ENCODE measurements at places on chromosomes 2 and 18.

- H3K27me3 ChIP-seq = peaks cover 54% of the 10 kb centered on the region
- no peak for DNase-seq
- no peak overlapping the region for H3K27ac ChIP-seq
These were observed 795 bp upstream of the TCF7L1 start for GRCh38 chr2:85132397-85132796.

DNA sequence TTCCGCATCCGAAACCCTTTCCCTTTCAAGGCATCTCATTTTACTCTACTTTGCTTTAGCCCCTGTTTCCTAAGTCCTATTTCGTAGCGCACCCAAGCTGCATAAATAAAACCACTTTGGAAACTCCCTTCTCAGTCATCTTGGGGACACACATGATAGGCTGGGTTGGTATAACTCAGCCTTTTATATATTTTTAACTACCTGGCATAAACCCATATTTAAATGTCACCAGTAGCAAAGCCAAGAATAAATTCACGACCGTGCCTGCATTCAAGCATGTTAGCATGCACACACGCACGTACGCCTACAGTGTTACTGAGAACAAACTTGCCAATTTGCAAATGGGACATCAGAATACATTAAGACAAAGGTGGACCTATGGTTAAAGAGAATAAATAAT lies 564.7 kb upstream of the PIK3C3 start:
- H3K27ac ChIP-seq = no peak overlapping the region
- no peak for DNase-seq
- H3K27me3 ChIP-seq = no peaks in the 10 kb centered on the region
- no peak overlapping the region for H3K4me3 ChIP-seq

GRCh38 chr2:231960810-231961348 lies 634 bp upstream of the DIS3L2 start:
- peaks cover 26% of the 10 kb centered on the region for H3K36me3 ChIP-seq
- DNase-seq = no peak
- H3K27ac ChIP-seq = peak overlapping the region; percentile 95
- H3K27me3 ChIP-seq = peaks cover 7% of the 10 kb centered on the region

DNA sequence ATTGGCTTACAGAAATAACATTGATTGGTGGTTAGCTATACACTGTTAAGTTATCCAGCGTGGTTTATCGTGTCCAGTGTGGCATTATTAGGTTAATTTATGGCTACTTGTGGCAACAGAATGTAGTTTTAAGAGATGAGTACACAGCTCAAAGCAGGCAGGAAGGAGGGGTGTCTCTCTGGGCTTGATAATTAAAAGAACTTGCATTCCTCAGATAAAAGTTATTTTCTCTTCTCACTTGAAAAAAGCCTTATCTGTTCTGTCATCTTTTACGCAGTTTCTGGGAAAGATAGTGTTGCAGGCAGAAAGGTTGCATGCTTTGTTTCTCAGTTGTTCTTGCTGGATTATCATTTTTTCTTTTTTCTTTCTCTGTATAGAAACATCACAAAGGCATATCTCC lies 154.4 kb upstream of the COL3A1 start:
- H3K36me3 ChIP-seq = no peaks in the 10 kb centered on the region
- no peak overlapping the region for H3K27ac ChIP-seq
- no peak overlapping the region for H3K4me3 ChIP-seq

DNA sequence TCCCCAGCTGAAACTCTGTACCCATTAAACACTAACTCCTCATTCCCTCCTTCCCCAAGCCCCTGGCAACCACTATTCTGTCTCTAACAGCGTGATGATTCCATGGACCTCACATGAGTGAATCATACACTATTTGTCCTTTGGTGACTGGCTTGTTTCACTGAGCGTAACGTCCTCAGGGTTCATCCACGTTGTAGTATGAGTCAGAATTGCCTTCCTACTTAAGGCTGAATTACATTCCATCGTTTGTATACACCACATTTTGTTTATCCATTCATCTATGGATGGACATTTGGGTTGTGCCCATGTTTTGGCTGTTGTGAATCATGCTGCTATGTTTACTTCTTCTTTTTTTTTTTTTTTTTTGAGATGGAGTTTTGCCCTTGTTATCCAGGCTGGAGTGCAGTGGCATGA lies 19.6 kb upstream of the CABLES1 start:
- no peak for DNase-seq
- H3K27me3 ChIP-seq = peaks cover 33% of the 10 kb centered on the region
- H3K27ac ChIP-seq = peak overlapping the region; percentile 7
- H3K36me3 ChIP-seq = no peaks in the 10 kb centered on the region
- H3K4me3 ChIP-seq = no peak overlapping the region

- no peak overlapping the region for H3K27ac ChIP-seq
- no peaks in the 10 kb centered on the region for H3K4me1 ChIP-seq
- H3K27me3 ChIP-seq = peaks cover 16% of the 10 kb centered on the region
- H3K4me3 ChIP-seq = no peak overlapping the region
These were observed 43.3 kb downstream of the FER1L5 start for GRCh38 chr2:96685577-96686459.

DNA sequence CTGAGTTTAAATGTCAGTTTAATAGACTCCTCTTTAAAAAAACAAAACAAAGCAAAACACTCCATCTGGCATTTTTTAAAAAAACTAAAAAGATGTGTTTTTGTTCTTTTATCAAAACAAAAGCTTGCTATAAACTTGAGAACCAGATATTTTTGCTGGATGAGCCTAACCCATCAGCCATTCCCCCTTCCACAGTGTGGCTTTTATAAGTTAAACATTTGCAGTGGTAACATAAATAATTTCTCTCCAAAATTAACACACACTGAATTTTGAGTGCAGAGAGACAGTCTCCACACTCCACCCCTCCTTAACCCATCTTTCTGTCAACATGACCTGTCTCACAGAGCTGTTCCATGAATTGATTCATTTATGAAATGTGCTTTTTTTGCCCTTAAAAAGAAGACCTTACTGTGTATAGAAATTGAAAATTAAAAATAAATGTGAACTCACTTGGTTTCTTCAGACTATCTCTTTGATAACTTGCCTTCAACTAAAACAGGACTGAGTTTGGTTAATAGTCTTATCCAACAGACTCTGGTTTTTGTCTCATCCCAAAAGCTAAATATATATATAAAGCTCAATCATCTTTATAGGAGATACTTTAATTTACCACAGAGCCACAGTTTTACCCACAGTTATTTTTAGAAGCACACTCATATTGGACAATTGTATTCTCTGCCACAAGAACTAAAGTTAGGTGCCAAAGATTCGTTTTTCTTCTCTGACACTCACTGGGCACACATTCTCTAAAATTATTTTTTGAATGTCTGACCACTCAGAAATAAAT lies 64.8 kb upstream of the STK39 start:
- peaks cover 8% of the 10 kb centered on the region for H3K27me3 ChIP-seq
- H3K4me3 ChIP-seq = no peak overlapping the region
- no peak overlapping the region for H3K27ac ChIP-seq
- DNase-seq = no peak
- H3K4me1 ChIP-seq = no peaks in the 10 kb centered on the region

DNA sequence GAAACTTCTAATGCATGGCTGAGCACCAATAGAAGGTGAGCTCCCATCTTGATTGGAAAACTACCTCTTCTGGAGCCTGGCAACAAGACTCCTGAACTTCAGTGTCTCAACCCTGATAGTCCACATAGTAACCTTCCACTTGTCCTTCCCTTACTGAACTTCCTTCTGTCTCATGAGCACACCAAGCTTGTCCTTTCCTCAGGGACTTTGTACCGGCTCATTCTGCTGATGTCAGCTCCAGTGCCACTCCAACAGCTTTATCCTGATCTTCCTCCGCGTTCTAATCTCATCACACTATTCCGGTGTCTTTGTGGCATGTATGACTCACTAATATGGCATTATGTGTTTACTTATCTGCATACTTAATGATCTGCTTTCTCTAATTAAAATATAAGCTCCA lies 862.0 kb upstream of the ID2 start:
- H3K27me3 ChIP-seq = peaks cover 7% of the 10 kb centered on the region
- H3K36me3 ChIP-seq = peaks cover 2% of the 10 kb centered on the region
- no peak overlapping the region for H3K27ac ChIP-seq
- no peaks in the 10 kb centered on the region for H3K4me1 ChIP-seq
- no peak overlapping the region for H3K4me3 ChIP-seq

- no peaks in the 10 kb centered on the region for H3K27me3 ChIP-seq
- no peak for DNase-seq
- H3K36me3 ChIP-seq = peaks cover 89% of the 10 kb centered on the region
- H3K4me1 ChIP-seq = peaks cover 50% of the 10 kb centered on the region
These were observed 5.6 kb downstream of the ARL4C start for GRCh38 chr2:234491281-234491680.

DNA sequence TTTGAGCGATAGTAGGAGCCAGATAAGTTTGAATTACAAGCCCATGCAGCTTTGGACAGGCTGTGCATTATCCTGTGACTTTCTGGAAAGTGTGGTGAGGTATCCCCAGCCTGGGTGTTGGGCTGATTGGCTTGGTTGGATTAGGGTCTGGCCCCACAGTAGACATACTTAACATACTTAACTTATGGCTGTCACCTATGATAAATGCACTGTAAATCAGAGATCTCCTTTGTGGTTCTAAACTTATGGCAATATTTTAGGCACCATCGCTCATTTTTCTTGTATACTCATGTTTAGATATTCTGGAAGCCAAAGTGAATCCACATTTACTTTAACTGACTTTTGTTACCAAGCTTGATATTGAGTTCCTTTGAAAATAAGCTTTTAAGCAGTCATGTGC lies 54.8 kb downstream of the SPTBN1 start:
- H3K4me3 ChIP-seq = no peak overlapping the region
- H3K27me3 ChIP-seq = no peaks in the 10 kb centered on the region

- no peaks in the 10 kb centered on the region for H3K27me3 ChIP-seq
- no peak for DNase-seq
- H3K4me1 ChIP-seq = no peaks in the 10 kb centered on the region
- no peak overlapping the region for H3K4me3 ChIP-seq
- no peaks in the 10 kb centered on the region for H3K36me3 ChIP-seq
- H3K27ac ChIP-seq = no peak overlapping the region
These were observed 1148.1 kb upstream of the FANCL start for GRCh38 chr2:59389240-59389639.

DNA sequence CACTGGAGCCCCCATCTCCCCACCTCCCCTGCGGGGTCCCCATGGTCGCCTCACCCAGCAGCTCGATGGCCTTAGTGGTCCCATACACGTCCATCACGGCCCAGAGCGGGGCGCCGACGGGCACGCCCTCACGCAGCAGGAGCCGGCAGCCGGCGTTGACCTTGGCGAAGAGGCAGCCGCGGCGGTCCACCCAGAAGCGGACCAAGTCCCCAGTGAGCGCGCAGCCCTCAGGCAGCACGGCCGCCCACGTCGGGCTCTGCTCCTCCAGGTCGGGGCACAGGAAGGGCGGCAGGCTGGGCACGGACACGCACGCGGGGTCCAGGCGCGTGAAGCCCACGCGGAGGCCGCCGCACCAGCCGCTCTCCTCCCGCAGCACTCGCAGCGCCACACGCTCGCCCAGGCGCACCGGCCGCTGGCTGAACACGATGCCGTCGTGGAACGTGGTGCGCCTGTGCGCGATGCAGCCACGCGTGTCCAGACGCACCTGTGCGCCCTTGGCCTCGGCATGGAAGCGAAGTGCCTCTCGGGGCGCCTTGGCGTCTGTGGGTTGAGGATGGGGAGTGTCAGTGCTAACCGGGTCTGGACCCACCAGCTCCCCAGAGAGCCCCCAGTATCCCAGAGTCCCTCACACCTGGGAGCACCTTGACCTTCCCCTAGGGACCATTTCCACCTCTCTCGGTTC lies 4.6 kb downstream of the NEURL3 start:
- peaks cover 7% of the 10 kb centered on the region for H3K27me3 ChIP-seq
- H3K4me1 ChIP-seq = no peaks in the 10 kb centered on the region
- H3K36me3 ChIP-seq = no peaks in the 10 kb centered on the region
- no peak for DNase-seq
- H3K4me3 ChIP-seq = no peak overlapping the region
- no peak overlapping the region for H3K27ac ChIP-seq

DNA sequence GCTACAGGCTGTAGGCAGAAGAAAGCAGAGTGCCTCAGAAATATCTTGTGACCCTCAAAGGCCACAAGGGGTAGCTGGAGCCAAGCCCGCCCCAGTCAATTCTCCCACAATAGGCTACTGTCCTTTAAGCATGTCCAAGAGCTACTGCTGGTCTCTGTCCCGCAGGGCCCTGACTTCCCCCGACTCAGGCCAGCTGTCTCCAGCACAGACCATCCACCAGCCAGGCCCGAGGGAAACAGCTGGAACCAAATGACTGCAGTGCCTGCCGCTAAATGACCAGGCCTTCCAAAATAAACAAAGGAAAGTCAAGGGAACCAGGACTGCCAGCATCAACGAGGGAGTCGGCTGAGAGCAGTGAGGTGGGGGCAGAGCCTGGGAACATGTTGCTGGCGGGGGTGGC lies 36.7 kb downstream of the MCFD2 start:
- DNase-seq = no peak
- no peaks in the 10 kb centered on the region for H3K4me1 ChIP-seq
- H3K27me3 ChIP-seq = peaks cover 7% of the 10 kb centered on the region
- no peak overlapping the region for H3K27ac ChIP-seq
- no peaks in the 10 kb centered on the region for H3K36me3 ChIP-seq
- H3K4me3 ChIP-seq = no peak overlapping the region

DNA sequence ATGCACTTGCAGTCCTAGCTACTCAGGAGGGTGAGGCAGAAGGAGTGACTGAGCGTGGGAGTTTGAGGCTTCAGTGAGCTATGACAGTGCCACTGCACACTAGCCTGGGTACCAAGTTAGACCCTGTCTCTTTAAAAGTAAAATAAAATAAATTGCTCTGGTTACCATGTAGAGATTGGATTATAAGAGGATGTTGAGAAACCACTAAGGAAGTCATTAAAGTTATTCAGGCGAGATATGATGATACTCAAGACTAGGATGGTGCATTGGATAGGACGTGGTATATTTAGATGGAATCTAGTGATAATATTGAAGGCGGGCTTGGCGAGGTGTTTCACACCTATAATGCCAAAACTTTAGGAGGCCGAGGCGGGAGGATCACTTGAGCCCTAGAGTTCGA lies 50.6 kb downstream of the BMPR2 start:
- no peaks in the 10 kb centered on the region for H3K36me3 ChIP-seq
- H3K27ac ChIP-seq = no peak overlapping the region
- peaks cover 3% of the 10 kb centered on the region for H3K4me1 ChIP-seq
- H3K27me3 ChIP-seq = no peaks in the 10 kb centered on the region
- no peak for DNase-seq

DNA sequence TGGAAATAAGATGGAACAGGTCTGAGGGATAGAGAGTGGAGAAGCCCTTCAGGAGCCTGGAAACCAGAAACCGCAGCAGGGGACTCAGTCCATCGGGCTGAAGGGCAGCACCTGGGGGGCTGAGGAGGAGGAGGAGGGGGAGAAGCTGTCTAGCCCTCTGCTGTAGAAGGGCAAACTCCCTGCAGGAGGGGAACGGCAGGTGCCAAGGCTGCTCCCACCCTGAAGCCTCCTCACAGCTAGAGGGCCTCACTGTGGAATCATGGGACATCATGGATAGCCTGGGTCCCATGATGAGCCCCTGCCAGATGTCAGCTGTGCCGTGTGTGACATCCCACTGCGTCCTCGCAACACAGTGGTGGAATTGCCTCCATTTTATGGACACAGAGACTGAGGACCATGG lies 435 bp downstream of the MYO7B start:
- no peaks in the 10 kb centered on the region for H3K4me1 ChIP-seq
- H3K27me3 ChIP-seq = peaks cover 56% of the 10 kb centered on the region
- H3K36me3 ChIP-seq = no peaks in the 10 kb centered on the region
- no peak overlapping the region for H3K27ac ChIP-seq
- no peak overlapping the region for H3K4me3 ChIP-seq
- no peak for DNase-seq

- peaks cover 22% of the 10 kb centered on the region for H3K36me3 ChIP-seq
- peaks cover 31% of the 10 kb centered on the region for H3K4me1 ChIP-seq
- no peak overlapping the region for H3K4me3 ChIP-seq
- peak overlapping the region; percentile 87 for H3K27ac ChIP-seq
- no peak for DNase-seq
These were observed 22.9 kb downstream of the POLR1A start for GRCh38 chr2:86082756-86083155.

- H3K27ac ChIP-seq = no peak overlapping the region
- no peaks in the 10 kb centered on the region for H3K36me3 ChIP-seq
- DNase-seq = no peak
These were observed 298.6 kb downstream of the SUCLG1 start for GRCh38 chr2:84160453-84160852.

Measured in effector memory CD8-positive, alpha-beta T cell (primary cell).